CD4-positive, alpha-beta memory T cell (primary cell): ENCODE measurements at places on chromosomes 3 and 15.

DNA sequence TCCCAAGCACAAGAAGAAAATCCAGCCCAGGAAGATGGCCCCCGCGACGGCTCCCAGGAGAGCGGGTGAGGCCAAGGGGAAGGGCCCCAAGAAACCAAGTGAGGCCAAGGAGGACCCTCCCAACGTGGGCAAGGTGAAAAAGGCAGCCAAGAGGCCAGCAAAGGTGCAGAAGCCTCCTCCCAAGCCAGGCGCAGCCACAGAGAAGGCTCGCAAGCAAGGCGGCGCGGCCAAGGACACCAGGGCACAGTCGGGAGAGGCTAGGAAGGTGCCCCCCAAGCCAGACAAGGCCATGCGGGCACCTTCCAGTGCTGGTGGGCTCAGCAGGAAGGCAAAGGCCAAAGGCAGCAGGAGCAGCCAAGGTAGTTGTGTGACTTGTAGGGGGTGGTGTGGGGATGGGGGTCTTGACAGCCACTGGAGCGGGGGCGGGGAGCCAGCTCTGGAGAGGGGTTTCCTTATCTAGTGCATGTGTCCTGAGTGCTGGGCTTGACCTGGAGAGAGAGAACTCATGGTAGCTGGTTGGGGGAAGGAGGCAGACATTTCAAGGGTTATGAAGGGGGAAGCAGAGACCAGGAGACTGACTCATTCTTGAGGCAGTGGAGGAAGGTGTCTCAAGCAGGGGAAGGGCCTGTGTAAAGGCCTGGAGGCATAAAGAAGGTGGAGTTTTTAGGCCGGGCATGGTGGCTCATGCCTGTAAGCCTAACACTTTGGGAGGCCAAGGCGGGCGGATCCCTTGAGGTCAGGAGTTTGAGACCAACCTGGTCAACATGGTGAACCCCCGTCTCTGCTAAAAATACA lies 6.2 kb downstream of the H1-8 start:
- no peak for DNase-seq

- no peak for DNase-seq
Observed at GRCh38 chr3:186286114-186286513, 75.9 kb downstream of the DGKG start.

DNA sequence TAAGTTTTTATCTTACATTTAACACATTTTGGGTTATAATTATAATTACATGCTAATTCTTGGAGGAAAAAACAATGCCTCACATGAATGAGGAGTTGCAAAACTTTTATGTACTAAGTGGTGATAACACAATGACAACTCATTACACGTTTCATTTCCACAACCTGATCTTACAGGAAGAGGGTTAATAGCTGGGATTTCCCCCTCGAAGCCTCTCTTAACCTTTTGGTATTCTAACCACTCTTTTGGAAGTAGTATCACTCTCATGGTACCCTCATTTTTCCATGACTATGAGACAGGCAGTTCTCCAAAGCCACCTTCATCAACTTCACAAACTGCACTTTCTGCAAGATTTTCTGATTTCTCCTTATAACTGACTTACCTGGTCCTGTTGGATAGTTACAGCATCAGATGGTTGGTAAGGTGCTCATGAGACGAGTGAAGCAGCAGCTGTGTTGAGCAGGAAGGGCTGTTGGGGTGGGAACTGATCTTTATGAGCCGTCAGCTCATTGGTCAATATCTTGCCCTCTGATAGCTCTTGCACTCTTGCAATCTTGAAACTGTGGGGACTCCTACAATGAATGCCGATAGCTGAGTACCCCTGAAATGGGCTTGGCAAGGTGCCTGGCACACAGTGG lies 41.6 kb downstream of the ACAN start:
- DNase-seq, result no peak

DNA sequence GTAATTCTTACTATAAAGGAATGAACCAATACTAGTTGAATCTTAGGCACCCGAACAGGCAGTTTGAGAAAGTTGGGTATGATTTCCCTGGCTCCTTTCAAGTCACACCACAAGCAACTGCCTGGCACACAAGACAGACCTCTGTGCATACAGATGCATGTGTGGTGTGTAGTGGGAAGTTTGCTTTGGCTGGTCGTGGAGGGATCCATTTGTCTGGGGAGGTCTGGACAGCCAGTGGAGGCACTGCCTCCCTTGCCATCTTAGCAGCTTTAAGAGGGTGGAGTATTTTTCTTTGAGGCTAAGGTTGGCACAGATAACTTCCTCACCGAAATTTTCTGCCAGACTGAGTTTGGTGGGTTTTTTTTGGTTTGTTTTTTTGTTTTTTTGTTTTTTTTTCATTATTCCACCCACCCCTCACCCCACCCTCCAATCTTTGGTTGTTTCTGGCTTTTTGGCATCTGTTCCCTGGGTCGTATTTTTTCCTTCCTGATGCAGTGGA lies 97.1 kb downstream of the TMEM212 start:
- DNase-seq, result no peak

- DNase-seq, result peak; percentile 21
Observed at GRCh38 chr3:126983653-126984390, 907 bp downstream of the PLXNA1 start.

DNA sequence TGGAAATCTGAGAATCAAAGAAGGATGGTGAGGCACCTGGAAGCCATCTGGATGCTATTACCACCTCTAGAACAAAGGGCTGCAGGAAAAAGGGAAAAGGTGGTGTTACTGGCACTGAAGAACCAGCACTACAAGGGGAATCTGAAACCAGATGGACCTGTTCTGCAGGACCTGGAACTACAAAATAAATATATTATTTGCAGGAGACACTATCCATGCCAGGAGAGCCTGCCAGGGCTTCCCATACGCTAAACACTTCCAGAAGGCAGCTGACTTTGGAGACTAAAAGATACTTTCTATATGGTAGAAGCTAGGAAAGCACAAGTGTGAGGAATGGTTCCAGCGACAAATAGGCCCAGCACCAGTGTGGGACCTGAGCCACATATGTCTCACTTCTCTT lies 83.4 kb upstream of the POU1F1 start:
- DNase-seq, result no peak

DNA sequence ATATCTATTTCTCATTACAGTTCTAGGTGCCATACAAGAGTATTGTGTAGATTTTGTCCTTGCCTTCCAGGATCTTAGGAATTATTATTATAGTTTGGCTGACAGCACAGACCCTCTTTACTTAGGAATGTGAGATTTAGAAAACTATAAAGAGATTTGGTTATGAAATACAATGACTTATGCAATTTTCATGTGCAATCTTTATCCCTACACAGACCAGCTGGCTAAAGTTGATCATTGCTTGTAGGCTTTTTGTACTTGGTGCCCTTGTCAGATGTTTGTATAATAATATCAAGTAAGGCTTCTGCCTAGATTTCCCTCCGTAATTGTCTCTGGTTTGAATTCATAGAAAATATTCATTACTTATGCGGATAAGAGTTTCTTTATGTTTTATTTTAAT lies 174.5 kb upstream of the GAP43 start:
- no peak for DNase-seq

- DNase-seq, result no peak
Observed at GRCh38 chr3:52345521-52346109, 29.5 kb downstream of the DNAH1 start.

- no peak for DNase-seq
Observed at GRCh38 chr15:66850078-66850991, 148.3 kb downstream of the SMAD6 start.

- no peak for DNase-seq
Observed at GRCh38 chr3:15542614-15543013, 21.1 kb upstream of the COLQ start.

GRCh38 chr15:42358141-42358540 lies 1.2 kb upstream of the CAPN3 start:
- DNase-seq, result no peak

DNA sequence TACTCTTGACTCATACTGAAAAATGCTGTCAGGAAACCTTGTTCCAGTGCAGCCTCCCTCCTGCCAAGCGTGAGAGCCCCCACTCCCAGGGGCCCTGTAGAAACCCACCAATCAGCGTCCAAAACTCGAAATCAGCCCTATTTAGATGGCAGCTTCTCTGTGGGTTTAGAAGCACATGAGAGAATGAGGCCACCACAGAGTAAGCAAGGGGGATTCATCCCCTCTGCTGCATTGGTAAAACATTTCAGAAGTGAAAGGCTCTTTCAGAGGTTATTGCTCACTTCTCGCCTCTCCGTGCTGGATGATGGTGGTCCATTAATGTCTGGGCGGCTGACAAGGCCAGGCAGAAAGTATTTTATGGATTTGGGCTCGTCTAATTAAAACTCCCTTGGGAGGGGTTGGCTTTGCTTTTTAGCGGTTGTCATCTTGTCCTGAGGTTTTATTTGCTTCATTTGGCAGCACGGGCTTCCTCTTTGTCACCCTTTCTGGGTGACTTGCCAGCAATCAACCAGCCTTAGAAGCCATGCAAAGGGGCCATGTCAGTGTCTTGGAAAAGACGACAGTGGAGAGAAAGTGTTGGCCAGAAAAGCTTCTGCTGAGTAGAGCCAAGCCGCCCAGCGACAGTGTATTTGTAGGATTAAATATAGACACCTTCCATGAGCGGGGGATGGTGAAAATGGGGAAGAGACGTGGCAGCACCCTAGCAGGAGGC lies 145.5 kb downstream of the ATP10A start:
- DNase-seq, result no peak

GRCh38 chr3:179068779-179069530 lies 2.7 kb downstream of the ZMAT3 start:
- DNase-seq, result peak; percentile 44

GRCh38 chr3:183202004-183202722 lies 39.6 kb upstream of the LAMP3 start:
- DNase-seq, result peak; percentile 38

GRCh38 chr3:62436785-62437184 lies 63.4 kb upstream of the FEZF2 start:
- DNase-seq, result no peak

GRCh38 chr15:82036461-82036860 lies 9.4 kb downstream of the MEX3B start:
- no peak for DNase-seq

DNA sequence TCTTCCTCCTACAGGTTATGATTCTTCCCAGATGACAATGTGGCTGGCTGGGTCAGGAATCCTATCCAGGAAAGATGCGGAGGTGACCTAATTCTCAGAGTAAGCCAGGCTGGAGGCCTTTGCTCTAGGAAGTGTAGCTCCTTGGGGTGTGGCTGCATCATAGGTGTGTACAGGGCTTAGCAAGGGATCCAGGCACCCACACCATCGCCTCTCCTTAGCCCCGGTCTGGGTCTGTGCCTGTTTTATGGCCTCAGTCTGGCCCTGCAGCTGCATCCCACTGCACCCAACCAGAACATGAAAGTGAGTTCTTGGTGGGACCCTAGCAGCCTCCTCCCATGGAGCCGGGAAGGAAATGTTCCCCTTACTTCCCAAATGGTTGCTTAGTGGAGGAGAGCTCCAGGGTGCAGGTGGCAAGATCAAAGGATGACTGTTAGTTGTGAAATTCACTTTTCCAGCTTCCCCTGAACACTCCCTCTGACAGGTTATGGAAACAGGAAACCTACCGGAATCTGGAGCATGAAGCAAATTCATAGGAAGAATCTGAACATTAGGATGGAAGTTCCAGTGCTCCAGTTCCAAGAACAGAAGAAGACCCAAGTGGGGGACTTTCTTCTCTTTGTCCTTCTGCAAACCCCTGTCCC lies 2.7 kb upstream of the AMOTL2 start:
- DNase-seq, result no peak

GRCh38 chr3:149277331-149277813 lies 55.7 kb upstream of the CP start:
- peak; percentile 45 for DNase-seq

GRCh38 chr15:31598620-31599019 lies 272.0 kb downstream of the KLF13 start:
- DNase-seq, result no peak

GRCh38 chr3:138949445-138950005 lies 2.5 kb downstream of the FOXL2NB start:
- DNase-seq, result no peak

- no peak for DNase-seq
Observed at GRCh38 chr3:56238299-56238698, 230.0 kb downstream of the ERC2 start.

GRCh38 chr3:71548705-71549384 lies 34.7 kb downstream of the FOXP1 start:
- DNase-seq, result no peak

GRCh38 chr15:93829115-93829870 lies 402.1 kb upstream of the MCTP2 start:
- no peak for DNase-seq

DNA sequence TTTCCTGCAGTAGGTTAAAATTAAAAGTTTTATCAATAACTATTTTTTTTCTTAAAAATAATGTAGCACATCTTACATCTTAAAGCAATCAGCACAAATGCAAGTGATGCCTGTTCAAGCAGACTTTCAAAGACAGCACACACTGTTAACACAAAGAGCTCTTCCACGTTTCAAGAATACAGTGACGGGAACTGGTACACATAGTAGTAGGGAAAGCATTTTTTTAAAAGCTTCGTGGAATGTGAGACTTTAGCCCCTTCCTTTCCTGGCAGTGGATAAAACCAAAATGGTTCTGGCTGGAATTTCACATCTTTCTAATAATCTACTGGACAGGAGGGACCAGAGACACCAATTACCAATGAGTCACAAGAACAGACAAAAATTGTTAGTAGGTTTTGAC lies 33.5 kb upstream of the SLC2A2 start:
- no peak for DNase-seq

DNA sequence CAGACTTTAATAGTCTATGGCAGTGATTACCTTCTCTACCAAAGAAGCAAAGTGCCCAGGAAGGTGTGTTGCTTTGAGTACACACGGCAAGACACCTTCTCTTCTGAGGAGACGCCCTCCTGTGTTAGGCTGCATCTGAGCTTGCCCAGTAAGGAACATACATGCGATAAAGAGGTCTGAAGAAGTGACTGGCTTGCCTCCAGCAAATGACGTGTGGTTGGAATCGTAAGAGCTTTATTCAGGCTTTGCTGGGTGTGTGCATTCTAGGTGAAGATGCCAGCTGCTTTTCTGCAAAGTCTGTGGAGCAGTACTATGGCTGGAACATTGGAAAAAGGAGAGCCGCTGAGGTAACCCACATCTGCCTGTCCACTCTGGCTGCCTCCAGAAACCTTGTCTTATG lies 22.4 kb downstream of the MAP6D1 start:
- DNase-seq, result no peak

- DNase-seq, result no peak
Observed at GRCh38 chr3:171164067-171164465, 137.5 kb upstream of the SLC2A2 start.

GRCh38 chr15:58330741-58331559 lies 100.8 kb upstream of the LIPC start:
- no peak for DNase-seq

- no peak for DNase-seq
Observed at GRCh38 chr3:134796281-134797056, 1.4 kb downstream of the EPHB1 start.

GRCh38 chr15:64249883-64250575 lies 87.2 kb upstream of the PPIB start:
- no peak for DNase-seq
